Brain pericyte (primary cell): ENCODE measurements at places on chromosomes 6 and 20.

- no peak for DNase-seq
These were observed 104.1 kb downstream of the HDGFL1 start for GRCh38 chr6:22673474-22673873.

- DNase-seq: no peak
These were observed 20.9 kb downstream of the ZSCAN12 start for GRCh38 chr6:28378644-28379043.

DNA sequence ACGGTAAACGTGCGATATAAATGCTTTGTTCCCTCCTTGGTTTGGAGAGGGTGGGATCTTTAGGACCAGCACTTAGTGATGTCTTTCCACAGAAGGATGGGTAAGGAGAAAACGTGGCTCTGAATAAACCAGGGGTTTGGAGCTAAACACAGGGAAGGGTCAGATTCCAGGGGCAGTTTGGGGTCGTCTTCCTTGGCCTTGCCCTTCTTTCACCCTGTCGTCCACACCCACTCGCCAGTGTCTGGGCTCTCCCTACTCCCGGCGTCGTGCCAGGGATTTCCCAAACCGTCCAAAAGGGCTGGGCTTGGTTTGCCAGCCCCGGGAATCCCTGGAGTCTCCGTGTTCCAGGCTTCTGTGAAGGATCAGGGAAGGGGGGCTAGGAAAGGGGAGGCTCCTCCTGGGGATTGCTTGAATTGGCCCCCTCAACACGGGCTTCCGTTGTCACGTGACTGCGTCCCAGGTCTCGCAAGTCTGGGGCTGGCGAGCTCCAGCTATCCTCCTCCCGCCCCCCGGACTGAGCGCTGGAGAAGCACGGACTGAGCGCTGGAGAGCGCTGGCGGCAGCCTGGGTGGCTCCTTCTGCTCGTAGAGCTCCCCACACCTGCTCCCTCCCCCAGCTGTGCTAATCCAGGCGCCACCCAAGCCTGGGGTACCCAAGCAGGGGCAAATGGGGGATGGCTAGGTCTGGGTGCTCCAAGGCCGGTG, 9.4 kb upstream of the ARMC12 start:
- peak; percentile 84 for DNase-seq

DNA sequence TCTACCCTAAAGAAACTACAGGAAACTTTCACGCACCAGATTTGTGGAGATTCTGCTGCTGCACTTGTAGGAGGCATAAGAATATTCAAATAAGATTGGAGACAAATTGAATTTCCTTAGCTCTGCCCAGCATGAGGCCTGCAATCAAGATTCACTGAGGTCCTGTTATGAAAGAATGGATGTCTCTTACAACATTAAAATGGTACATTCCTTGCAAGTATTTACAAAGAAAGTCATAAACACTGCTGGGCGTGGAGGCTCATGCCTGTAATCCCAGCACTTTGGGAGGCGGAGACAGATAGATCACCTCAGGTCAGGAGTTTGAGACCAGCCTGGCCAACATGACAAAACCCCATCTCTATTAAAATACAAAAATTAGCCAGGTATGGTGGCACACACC, 74.0 kb upstream of the MAP3K4 start:
- DNase-seq: no peak

DNA sequence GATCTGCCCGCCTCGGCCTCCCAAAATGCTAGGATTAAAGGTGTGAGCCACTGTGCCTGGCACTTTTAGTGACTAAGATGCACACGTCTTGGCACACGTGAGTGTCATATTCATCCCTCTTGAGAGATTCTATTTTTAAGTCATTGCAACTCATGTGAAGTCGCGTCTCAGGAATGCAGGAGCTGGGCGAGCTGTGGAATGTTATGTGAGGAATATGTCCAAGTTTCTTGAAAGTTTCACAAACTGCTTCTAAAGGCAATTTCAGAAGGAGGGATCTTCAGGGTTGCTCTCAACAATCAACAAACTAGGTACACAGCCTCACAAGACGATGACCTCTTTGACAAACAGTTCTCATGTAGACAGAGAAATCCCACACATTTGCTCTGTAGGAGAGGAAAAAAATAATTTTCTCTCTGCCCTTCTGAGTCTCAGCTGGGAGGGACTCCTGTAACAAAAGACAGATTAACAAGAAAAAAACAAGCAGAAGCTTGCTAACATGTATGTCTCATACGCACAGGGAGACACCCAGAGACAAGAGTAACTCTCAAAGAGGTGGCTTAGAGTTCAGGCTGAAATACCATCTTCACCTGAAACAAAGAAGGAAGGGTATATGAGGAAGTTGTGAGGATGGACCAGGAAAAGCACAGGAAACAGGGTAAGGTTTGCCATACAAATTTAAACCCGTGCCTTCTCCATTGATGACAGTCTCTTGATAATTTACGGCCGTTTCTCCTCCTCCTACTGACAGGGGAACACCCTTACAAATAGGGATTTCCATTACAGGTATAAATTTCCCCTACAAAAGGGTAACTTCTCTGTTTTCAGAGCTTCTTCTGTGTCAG, 45.3 kb upstream of the FAM50B start:
- no peak for DNase-seq

DNA sequence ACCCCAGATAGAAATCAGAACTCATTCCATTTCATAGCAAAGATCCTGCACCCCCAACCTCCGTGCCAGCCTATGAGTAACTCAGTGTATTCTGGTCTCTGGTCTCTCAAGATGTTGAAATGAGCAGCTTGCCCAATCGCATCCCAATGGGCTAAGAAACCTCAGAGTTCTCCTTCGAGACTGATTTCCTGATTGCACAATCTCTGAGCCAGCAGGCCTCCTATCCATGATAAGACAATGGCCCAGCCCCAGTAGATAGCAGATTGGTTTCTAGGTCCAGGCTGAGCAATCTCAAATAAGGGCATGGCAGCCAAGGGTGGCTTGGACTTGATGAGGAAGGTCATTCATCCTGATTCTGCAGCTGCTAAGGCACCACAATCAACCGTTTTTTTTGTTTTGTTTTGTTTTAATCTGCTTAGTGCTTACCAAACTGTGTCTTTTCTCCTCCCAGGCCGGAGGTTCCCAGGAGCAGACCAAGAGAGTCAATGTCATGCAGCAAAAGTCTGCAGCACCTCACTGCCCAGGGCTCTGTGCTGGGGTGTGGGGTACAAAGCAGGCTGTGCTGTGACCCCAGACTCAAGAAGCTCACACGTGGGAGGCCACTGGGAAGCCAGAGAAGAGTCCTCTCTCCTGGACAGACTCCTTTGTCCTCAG, 125.1 kb upstream of the NXT1 start:
- DNase-seq: no peak

DNA sequence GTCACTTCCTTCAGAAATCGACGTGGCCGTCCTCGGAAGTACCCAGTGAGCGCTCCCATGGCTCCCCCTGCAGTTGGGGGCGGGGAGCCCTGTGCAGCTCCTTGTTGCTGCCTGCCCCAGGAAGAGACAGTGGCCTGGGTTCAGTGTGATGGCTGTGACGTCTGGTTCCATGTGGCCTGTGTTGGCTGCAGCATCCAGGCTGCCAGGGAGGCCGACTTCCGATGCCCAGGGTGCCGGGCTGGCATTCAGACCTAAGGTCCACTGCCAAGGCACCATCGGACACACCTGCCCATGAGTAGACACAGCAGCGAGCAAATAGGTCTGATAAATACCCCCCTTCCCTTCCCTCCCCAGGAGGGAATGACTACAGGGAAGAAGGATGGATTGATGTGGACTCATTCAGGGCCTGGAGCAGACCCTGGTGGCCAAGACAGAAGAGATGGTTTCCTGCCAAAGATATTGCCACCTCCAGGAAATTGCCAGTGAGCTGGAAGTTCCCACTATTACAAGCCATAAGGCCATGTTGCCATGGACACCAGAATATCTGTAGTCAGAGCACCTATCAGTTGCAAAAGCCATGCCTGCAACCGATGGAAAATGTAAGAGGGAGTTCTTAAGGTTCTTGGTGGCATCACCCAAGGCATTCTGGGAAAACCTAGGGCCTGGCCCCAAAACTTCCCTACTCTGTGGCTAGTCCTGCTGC, 4.2 kb downstream of the TCF19 start:
- no peak for DNase-seq

GRCh38 chr6:81988871-81989270, 236.4 kb upstream of the TENT5A start:
- DNase-seq: no peak

- no peak for DNase-seq
These were observed 10.8 kb upstream of the SMIM29 start for GRCh38 chr6:34259529-34260069.

GRCh38 chr6:89375427-89376267, 23.1 kb upstream of the UBE2J1 start:
- DNase-seq: no peak

- no peak for DNase-seq
These were observed 398.3 kb downstream of the UTRN start for GRCh38 chr6:144683216-144684070.

DNA sequence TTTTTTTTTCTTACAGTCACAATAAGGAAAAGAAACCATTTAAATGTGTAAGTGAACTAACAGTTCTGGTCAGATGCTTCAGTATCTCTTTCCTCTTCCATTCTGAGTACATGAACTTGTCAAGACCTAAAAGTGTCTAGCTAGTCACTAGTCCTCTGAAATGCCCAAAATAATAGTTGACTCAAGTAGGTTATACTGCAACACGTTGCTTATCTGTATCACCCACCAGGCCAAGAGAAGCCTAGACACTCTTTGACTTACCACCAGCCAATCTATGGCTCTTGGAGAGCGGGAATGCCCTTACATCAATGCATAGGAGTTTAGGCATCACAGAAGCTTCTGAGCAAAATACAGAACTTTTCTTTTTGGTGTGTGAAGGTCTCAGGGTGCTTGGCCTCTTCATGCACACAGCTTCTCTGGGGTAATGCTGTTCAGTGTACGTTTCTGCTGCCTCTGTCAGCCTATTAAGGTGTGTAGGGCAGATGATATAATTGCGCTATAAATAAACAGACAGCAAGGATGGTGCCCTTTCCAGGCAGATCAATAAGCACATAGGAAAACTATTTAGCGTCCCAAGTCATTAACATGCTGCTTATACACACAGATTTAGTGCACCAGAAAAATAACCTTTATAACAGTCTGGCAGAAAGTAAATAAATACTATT, 7.8 kb upstream of the GFOD1 start:
- no peak for DNase-seq

DNA sequence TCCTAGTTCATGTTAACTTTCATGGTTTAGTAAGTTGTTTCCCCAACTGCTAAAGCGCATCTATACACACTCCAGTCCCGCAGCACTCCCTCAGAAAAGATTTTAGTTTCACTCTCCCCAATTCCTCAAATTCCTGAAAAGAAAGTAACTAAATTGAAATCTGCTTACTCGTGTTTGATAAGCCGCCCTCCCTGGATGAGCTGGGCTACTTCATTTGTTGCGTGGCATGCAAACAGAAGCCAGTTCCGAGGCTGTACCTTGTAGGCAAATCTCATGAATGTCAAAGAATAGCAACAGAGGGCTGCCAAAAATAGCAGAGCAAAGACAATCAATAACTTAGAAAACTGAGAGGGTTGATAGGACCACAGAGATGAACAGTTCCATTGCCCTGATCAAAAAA, 16.9 kb downstream of the MPC1 start:
- no peak for DNase-seq

GRCh38 chr6:12343122-12343439, 52.9 kb downstream of the EDN1 start:
- no peak for DNase-seq

DNA sequence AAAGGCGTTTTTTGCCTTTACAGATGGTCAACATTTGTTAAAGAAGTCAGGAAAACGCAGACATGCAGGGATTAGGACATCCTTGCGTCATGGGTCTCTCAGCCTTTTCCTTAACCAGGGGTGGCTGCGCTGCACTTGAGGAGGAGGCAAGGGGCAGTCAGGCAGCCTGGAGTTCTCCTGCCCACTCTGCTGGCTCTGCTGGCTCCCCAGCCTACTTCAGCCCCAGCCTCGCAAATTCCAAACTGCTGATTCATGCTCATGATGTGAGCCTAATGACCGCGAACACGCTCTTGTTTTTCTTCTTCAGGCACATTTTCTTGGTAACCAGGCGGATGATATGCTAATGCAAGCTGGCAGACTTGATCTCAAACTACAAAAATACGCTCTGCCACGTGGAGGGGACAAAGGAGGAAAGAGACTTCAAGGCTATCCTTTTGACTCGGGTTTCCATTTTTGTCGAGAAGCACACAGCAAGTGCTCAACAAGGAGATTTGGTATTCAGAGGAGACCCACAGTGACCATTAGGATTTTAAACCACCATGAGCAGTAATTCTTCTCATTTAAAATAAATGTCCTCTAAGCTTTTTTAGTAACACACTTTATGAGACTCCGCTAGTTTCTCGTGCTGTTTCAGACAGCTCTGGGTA, 290.3 kb upstream of the STXBP5 start:
- DNase-seq: peak; percentile 95

DNA sequence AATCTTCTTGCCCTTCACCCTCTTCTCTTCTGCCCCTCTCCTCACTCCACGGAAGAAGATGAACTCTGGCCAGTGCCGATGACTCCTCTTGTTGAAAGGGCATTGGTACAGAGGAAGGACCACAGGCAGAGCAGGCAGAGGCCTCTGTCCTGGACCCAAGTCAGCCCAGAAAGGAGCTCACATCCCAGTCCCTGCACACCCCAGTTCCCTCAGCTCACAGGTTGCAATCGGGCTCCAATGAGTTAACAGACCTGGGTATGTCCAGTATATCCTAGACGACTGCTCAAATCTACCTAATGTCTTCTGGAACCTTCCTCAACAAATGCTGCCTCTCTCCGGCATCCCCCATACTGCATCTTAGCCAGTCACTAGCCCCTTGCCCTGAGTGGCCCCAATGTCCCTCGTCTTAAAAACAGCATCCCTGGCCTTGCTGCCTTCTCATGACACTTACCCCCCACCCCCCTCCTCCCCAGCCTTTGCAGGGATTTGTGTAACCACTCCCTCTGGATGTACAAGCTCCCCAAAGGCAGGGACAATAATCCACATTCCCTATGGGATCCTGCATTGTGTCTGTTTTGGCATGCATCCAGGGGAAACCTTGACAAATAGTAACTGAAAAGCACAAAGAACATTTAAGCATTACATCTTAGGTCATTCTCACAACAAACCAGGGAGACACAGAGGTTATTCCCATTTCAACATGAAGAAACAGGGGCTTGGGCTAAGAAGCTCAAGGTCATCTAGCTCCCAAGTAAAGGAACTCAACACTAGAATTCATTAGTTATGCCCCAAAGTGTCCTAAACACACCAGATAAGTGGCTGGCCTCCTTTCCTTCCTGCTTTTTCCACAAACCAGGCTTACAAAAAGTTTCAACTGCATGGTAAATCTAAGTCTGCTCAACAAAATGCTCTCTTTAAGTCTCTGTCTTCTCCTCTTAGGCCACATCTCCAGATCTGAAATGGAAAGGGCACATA, 45.1 kb downstream of the TRERF1 start:
- no peak for DNase-seq

- DNase-seq: no peak
These were observed 7.4 kb downstream of the OSER1 start for GRCh38 chr20:44203161-44203560.

DNA sequence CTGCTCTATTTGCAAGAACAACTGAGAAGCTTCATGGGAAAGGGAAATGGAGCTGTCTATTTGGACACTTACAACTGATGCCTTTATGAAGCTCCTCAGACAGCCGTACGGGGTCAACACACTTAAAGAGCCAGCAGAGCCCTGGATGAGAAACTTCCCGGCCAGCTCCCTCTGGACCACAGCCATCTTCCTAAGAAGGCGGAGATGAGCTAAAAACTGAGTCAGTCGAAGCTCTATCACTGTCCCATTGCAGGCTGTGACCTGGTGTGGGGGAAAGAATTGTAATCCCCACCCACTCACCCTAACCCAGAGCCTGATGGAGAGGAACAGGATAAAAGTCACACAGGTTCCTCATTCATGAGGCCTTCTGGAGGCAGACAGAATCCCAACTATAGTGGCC, 360.4 kb upstream of the JARID2 start:
- no peak for DNase-seq

- DNase-seq: no peak
These were observed 46.3 kb upstream of the FABP7 start for GRCh38 chr6:122733259-122733658.
